ENCODE measurements at places on chromosomes 3 and 15.

DNA sequence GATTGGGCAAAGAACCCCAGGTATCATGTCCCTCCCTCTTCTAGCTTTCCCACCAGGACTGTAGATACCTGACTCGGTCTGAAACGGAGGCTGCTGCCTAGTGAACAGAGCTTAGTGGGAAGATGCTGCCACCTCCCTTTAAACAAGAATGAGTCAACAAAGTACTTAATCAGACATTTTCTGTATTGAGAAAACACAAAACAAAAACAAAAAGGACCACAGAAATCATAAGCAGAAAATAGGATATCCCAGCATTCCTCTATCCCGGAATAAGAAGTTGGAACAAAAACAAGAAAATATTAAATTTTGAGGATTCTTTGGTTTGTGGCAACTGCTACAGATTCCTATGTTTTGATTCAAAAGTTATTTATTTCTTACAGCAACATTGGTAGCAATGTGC is 51.7 kb upstream of the COL8A1 start:
- DNase-seq: no peak

GRCh38 chr3:117463276-117464115 is 753.9 kb downstream of the TUSC7 start:
- DNase-seq: no peak

- no peak for DNase-seq
These were observed 6.3 kb upstream of the SCN5A start for GRCh38 chr3:38655708-38656300.

DNA sequence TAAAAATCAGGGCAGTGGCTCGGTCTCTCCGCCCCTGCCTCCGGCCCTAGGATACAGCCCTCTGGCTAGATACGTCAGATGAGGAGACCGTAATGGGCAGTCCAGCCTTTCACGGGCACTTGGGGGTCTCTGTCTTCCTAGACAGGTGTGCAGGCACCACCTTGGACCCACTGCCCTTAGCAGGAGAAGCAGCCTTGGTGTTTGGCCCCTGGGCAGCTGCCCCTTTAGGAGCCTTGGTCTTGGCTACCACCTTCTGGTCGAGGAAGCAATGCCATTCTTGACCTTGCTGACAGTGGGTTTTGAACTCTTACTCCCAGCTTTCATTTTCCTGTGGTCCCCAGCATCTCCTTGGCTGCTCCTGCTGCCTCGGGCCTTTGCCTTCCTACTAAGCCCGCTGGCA is 149.7 kb upstream of the FRMD4B start:
- no peak for DNase-seq

- no peak for DNase-seq
These were observed 106.8 kb downstream of the ARRDC4 start for GRCh38 chr15:98067339-98067738.

DNA sequence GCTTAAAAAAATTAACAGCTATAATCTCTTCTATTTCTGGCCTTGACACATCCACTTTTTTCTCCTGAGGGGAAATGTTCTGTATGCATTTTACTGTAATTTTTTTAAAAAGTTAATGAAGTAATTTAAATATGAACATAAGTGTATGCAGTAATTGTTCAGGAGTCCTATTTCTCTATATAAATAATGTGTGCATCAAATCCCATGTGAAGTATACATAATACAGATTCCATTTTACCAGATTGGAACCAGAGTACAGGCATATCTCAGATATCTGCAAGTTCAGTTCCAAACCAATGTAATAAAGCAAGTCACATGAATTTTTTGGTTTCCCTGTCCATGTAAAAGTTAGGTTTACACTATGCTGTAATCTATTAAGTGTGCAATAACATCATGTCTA is 26.6 kb downstream of the CCPG1 start:
- no peak for DNase-seq

DNA sequence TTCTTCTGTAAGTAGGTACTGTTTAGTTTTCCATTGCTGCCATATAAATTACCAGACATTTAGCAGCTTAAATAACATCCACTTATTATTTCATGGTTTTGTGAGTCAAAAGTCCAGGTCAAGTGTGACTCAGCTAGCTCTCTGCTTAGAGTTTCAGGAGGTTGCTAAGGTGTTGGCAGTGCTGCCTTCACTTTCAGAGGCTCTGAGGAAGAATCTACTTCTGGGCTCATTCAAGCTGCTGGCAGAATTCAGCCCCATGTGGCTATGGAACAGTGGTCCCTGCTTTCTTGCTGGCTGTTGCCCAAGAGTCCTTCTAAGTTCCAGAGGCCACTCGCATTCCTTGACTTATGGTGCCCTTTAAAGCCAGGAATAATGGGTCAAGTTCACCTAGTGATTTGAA is 4.5 kb downstream of the CFAP44 start:
- no peak for DNase-seq

GRCh38 chr3:141402476-141403171 is 34.3 kb downstream of the ZBTB38 start:
- DNase-seq: peak; percentile 16

- DNase-seq: no peak
These were observed 79.6 kb downstream of the DHX36 start for GRCh38 chr3:154244644-154245043.

- DNase-seq: no peak
These were observed 8.0 kb downstream of the BCL2L10 start for GRCh38 chr15:52104532-52105004.

- DNase-seq: no peak
These were observed 641.1 kb upstream of the BCHE start for GRCh38 chr3:166478356-166478755.

DNA sequence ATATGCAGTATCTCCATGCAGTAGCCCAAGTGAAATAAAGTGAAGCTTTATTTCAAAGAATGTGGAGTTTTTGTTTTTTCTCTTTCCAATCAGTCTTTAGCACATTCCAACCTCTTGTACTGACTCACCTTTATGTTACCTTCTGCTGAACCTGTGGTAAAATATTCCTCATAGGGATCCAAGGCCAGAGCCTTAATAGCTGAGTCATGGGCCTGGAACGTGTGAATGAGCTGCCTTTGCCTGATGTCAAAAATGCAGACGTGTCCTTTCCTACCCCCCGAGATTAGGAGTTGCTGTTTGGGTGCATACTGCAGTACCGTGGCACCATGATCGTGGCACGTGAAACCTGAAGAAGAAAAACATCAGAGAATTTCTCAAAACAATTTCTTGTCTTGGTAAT is 108.5 kb downstream of the GLDN start:
- no peak for DNase-seq
